NCI-H2081 treated with DMSO at 0.1 percent for 48 hours (cell line): ENCODE measurements at places on chromosomes 3 and 15.

GRCh38 chr3:195755391-195755790 is 34.6 kb downstream of the MUC20 start:
- DNase-seq = no peak

GRCh38 chr3:197026481-197026866 is 3.1 kb downstream of the MELTF start:
- DNase-seq = no peak

DNA sequence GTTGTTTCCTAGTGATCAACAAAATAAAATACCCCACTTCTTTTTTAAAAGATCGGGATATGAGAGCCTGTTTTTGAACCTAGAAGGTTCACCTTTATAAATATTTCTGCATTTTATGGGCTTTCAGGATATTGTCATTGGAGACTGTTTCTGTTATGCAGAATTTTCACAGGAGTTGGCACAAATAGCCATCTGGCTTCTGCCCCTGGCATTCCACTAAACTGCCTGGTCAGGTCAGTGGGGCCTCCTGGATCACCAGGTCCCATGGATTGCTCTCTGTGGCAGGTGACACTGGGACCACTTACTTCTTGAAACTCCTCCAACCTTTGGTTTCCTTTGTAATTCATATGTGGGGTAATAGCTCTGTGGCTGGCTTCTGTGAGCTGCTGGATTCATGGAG is 25.5 kb upstream of the POLR2M start:
- DNase-seq = no peak

GRCh38 chr15:33089878-33090757 is 104.4 kb downstream of the FMN1 start:
- DNase-seq = no peak

DNA sequence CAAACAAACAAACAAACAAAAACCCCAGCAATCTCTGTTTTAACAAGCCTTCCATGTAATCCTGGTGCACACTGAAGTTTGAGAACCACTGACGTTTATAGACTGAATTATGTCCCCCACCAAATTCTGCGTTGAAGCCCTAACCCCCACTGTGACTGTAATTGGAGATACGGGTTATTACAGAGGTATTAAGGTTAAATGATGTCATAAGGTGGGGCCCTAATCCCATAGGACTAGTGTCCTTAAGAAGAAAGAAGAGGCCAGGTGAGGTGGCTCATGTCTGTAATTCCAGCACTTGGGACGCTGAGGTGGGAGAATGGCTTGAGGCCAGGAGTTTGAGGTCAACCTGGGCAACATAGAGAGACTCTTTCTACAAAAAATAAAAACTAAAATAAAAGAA is 42.4 kb upstream of the TM4SF1 start:
- no peak for DNase-seq

DNA sequence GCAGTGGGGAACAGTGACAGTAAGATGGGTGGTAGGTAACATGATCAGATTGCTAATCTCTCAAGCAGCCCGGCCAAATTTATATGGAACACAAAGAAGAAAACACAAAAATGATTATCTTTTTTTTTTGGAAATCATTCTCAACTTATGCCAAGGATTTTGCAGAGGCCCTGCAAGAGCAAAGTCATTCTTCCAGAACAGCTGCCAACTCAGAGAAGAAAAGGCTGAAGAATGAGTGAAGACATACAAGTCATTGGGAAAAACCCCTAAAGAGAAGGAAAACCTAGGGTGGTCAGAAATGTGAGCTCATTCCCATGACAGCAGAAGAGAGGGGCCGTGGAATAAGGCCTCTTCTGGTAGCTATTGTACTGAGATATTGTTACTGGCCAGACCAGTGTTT is 246.7 kb downstream of the SHOX2 start:
- DNase-seq = no peak

- DNase-seq = no peak
These were observed 28.1 kb upstream of the FURIN start for GRCh38 chr15:90840157-90840855.

DNA sequence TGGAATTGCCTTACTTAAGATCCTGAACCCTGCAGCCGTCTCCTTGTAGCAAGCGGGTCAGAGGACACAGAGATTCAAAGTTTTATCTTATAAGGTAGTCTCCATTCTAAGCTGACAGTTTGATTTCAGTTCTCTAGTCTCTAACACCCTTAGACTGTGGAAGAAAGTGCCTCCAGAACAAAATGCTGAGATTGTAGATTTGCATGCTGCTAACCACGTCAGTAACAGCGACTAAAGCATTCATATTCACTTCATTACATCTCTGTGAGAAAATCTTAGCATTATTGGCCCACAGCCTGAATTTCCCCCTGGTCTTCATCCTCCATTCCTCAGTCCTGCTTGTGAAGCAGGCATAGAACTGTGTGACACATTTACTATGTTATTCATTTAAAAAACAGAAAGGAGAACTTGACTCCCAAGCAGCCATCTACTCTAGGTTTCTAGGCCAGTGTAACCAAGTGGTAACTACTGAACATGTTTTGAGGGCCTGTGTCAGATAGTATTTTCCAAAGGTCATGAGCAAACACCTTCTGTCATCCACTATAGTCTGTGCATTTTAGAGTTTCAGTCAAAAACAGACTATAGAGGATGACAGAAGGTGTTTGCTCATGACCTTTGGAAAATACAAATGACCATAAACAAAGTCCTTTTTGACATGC is 27.4 kb downstream of the ARIH2 start:
- no peak for DNase-seq

GRCh38 chr3:74302969-74303368 is 311.5 kb downstream of the CNTN3 start:
- no peak for DNase-seq
